LHCN-M2 (cell line): ENCODE measurements at places on chromosomes 11 and 22. TPM values are rescaled to one million over a fixed set of nuclear protein-coding genes. Genes with fewer than 3 reads are reported as not detected.

DNA sequence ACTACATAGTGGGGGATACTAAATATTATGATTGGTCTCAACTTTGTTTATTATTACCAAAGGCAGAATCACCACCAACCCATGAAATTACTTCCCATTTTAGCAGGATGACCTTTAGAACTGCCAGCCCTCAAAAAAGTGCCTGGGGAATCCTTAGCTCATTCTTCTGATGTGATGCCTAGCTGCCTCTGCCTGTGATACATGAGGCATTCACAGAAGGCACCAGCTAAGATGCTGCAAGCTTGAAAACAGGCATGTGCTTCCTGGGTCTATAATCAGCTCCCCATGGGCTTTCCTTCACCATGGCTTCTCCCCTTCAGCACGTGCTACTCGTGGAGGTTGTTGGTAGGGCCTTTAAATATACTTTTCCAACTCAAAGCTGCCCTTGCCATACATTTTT lies 50.4 kb upstream of the ARHGAP20 start:
- DNase-seq: peak; percentile 73

- DNase-seq: peak; percentile 34
These were observed 9.6 kb downstream of the PARVB start for GRCh38 chr22:44033694-44034093.

DNA sequence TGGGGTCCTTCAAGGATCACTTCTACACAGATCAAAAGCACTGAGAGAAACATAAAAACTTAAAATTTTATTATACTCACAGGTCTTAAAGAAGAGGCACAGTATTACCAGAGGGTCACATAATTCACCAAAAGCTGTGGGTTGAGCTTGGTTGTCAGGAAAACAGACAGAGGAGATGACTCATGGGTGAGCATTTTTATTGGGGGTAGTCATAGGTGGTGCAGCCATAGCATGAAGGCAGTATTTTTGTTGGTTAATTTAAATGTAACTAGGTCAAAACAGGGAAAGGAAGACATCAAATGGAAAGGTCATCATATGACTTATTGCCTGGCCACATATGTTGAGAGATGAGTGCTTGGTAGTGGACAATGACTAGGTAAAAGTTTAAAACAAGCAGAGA lies 24.2 kb downstream of the OR5B17 start:
- DNase-seq: peak; percentile 93

GRCh38 chr11:3802011-3802790 lies 4.8 kb upstream of the NUP98 start:
- DNase-seq: peak; percentile 67

The C2CD3 gene
- total RNA-seq: 20.2 and 22.8 TPM in 2 replicates

DNA sequence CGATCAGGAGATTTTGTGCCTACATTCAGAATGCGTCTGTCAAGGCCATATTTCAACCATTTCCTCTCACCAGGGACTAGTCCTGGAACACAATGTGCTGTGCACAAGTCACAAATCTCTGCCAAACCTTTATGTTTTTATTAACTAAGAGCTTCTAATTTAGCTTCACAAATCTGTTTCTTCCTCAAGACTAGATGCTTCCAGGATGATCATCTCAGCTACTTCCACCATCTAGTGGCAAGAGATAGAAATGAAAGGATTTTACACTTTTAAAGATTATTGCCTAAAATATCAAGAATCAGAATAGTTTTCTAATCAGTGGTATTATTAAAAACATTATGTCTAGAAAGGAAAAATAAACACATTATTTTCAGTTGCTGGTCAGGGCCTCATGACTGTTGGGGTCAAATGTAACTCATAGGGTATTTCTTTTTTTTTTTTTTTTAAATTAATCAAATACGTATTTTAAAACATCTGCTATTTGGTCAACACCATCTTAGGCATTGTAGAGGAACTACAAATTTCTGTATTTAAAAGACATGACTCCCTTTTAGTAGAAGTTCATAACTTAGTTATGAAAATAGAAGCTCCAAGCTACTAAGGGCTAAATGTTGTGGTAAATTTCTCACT lies 1102.6 kb downstream of the DLG2 start:
- DNase-seq: peak; percentile 2

The KRTAP5-1 gene
- total RNA-seq: not detected in 2 replicates

- no peak for DNase-seq
These were observed 133.4 kb downstream of the SPON1 start for GRCh38 chr11:14095882-14096281.

DNA sequence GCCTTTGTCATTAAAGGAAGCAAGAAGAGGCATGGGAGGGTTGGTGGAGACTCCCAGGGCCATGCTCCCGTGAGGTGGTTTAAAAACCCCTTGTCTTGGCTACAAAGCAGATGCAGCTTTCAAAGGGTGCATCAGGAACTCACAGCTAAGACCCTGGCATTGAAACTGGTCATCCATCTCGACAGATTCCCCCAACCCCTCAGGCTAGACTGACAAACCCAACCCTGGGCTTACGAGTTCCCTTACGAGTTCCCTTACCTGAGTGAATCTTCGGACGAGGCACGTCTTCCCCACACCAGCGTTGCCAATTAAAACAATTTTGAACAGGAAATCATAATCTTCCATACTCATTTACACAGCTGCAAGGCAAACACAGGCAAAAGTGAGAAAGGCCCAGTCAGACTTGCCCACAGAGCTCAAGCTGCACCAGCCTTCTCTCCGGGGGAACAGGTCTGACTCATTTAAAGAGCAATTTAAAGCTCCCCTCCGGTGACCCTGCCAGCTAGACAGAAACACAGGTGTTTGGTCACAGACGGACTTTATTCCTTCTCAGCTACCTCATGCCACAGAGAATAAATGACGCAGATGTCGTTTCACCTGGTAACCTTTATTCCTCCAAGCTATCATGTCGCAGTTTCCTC lies 74.6 kb downstream of the RAB30 start:
- DNase-seq: peak; percentile 52

- no peak for DNase-seq
These were observed 4.5 kb downstream of the RNH1 start for GRCh38 chr11:502288-503178.

The ANO9 gene
- total RNA-seq: not detected in 2 replicates

The PTPN5 gene
- not detected in 2 replicates for total RNA-seq

DNA sequence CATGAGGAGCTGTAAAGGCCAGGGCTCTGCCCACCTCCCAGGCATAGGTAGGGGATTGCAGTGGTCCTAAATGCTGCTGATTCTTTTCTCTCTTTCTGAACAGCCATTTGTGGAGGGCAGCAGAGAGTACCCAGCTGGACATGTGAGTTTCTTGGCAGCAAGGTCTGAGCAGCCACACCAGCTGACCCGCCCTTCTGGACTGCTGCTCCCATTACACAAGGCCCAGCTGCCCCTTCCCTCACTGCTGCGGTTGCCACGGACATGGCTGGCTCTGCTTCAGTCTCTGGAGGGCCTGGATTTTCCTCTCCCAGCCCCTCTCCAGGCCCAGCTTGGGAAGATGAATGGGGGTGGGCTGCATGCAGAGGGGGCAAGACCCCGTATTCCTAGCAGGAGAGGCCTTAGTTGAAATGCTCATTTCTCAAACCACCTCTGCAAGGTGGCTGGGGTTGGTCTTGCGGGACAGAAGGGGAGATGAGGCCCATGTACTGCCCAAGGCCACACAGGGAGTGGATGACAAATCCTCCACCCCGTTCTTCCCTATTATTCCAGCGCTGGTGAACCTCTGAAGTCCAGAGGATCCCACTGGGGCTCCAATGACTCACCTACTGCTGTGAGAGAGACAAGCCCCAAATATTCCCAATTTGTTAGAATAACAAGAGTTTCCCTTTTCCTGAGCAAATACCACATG lies 4.6 kb downstream of the LGALS12 start:
- DNase-seq: peak; percentile 93

DNA sequence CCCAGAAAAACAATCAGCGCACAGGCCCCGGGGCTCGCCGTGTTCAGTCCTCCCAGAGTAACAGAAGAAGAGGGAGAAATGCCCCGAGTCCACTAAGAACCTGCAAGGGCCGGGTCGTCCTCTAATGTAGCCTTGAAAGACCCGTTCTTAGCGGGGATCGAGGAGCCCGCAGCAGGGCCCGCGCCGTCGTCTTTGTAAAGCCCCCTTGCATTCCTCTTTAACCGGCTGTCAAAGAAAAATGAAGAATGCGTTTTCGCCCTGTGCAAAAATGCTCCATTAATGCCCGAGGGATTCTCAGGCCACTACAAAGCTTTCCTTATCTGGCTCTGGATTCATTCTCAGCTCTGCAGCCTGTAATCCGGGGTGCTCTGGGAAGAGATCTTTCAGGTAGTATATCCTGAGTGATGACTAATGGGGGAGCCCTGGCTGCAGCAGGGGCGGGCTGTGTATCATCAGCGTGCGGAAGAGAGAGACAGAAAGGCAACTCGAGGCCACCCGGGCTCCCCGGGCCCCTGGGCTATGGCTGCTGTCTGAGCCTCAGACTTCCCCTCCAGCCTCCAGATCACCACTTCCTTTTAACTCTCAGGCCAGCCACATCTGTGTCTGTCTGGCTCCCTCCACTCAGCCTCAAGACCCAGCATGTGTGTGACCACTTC lies 78.2 kb downstream of the FBLN1 start:
- DNase-seq: no peak

DNA sequence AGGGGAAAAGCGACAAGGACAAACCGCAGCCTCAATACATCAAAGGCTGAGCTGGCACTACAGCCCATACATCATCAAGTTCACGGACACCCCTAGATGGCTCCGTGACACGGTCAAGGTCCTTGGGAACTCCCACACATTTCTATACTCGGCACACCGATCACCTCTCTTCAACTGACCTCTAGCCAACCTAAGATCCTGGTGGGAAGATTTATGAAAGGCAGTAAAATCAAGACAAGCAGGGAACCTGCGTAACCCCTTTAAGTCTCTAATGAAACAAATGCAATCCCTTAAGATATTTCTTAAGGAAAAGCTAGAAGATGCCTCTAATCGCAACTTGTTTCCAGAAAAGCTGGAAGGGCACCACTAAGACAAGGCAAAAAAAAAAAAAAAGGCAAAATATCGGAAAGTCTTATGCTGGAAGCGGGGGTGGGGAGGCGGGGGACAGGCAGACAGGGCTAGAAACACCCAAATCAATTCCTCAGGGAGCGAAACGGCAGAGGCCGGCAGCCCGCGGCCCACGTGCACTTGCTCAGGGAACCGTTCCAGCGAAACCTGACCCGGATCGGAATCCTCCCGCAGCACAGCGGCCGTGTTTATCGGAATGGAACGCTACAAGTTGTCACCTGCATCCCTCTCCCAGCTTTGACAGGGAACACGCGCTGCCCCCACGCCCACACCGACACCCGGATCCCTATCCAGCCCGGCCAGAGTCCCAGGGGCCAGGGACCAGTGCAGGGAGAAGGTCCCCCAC lies 1.4 kb downstream of the ARHGAP20 start:
- no peak for DNase-seq

- DNase-seq: no peak
These were observed 59.9 kb downstream of the CYB5R2 start for GRCh38 chr11:7613394-7613720.

DNA sequence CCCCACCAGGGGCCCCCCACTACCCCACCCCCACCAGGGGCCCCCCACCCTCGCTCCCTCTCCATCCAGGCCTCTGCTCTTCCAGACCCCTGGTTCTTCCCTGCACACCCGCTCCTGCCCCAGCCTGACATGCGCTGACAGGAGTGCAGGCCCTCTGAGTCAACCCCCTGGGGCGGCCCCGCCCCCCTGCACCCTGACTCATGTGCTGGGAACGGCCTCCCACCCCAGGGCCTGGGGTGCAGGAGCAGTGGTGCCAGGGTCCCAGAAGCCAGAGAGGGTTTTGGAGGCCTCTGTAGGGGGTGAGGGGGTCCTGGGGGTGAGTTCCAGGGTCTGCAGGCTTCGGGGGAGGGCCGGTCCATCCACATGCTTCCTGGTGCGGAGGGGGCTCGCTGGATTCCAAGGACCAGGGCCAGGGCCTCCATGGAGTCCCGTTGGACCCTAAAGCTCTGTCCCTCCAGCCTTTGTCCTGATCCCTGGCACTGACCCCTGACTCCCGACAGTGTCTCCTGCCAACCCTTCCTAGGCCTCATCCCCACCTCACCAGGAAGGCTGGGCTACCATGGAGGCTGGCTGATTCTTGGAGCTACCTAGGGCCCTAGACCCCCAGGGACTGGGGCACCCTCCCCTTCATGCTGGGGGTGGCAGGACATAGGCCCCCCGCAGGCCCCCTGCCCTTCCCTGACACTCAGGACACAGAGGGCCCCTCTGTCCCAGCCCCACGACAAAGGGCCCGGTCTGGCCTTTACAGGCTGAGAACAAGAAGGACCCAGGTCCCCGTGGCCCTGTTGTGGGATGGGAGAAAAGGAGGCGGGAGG lies 583 bp upstream of the PKP3 start:
- peak; percentile 78 for DNase-seq

- peak; percentile 88 for DNase-seq
These were observed 39.7 kb upstream of the AKIP1 start for GRCh38 chr11:8871171-8871775.

GRCh38 chr11:101881586-101881985 lies 33.2 kb upstream of the CEP126 start:
- no peak for DNase-seq

DNA sequence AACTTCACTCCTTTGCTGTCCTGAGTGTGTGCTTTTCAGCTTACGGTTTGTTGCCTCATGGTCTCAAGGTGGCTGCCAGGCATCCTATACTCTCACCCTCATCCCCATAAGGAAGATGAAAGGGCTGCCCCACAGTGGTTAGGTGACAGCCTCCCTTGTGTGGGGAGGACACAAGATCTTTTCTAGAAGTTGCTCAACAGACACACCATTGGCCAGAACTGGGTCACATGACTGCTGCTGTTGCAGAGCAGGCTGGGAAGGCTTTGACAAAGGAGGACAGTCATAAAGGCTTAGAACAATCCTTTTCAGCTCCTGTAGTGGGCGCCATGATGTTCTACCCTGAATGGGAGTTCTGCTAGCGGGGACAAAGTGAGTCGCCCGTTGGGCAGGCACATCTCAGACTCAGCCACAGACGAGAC lies 69.7 kb upstream of the RASD2 start:
- peak; percentile 8 for DNase-seq

DNA sequence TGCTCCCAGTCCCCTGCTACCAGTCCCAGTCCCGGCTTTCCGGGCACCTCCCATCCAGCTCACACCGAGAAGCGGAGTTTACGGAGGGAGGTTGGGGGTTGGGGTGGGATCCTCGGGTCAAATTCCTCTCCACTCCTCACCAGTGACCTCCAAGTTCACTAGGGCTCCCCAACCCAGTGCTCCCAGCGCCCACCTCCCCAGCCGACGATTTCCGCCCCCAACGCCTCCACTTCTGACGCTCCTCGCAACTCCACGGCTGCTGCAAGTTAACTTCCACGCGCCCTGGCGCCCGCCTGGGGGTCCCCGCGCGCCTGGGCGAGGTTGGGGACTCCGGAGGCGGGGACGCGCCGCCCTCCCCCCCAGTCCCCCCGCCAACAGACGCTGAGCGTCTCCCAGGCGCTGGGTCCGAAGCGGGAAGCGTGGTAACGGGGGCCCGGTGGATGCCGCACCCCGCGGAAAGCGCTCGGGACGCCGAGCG lies 526 bp downstream of the TPST2 start:
- no peak for DNase-seq

- DNase-seq: peak; percentile 81
These were observed 27.7 kb downstream of the RSPH14 start for GRCh38 chr22:23113847-23114720.

The GLYAT gene
- total RNA-seq: not detected in 2 replicates
